ENCODE measurements at places on chromosomes 13 and 19.

DNA sequence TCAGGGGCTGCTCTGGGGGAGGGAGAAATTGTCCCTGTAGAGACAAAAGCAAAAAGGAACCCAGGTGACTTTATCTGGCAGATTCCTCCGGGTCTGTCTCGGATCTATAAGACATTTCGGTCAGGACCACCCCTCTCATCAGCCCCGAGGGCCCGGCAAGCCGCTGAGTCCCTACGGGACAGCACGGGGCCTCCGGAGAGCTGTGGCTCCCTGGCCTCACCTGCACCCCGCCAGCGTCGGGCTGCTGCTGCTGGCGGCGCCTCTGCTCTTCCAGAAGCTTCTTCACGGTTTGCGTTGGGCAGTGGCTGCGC lies 1.9 kb downstream of the NFKBID start:
- DNase-seq, result no peak

DNA sequence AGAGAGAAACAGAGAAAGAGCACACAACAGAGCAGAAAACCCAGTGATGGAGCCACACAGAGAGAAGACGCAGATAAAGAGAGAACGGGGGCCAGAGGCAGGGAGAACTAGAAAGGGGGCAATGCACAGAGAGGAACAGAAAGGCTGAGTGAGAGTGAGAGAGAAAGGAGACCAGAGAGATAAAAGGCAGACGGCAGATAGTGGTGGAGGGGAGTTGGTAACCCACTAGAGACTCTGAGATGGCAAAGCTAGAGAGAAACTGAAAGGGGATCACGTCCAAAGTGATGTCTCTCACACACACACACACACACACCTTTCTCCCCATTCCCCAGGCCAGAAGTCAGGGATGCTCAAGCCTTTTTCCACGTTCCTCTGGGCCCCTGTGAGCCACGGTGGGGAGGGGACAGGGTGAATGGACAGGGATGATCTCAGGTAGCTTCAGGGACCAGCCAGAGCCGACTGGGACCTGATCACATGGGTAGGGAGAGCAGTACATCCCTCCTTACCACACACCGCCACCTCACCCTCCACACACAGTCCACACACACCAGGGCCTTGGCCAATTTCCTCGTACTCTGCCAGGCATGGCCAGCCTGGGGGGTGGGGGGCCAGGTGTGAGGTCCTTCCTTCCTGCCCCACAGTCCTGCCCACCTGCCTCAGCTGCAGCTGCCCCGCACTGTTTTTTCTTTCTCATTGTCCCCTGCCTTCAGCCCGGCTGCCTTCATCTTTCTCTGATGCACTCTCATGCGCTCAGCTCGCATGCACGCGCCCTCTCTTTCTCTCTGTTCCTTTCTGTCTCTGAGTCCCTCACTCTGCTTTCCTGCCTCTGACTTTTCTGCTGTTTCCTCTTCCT lies 22.5 kb upstream of the POU2F2 start:
- DNase-seq, result no peak

- no peak for DNase-seq
Measured at GRCh38 chr13:75839406-75839805, 203.3 kb downstream of the LMO7 start.

GRCh38 chr19:38700350-38700901 lies 43.8 kb downstream of the CAPN12 start:
- DNase-seq, result no peak

DNA sequence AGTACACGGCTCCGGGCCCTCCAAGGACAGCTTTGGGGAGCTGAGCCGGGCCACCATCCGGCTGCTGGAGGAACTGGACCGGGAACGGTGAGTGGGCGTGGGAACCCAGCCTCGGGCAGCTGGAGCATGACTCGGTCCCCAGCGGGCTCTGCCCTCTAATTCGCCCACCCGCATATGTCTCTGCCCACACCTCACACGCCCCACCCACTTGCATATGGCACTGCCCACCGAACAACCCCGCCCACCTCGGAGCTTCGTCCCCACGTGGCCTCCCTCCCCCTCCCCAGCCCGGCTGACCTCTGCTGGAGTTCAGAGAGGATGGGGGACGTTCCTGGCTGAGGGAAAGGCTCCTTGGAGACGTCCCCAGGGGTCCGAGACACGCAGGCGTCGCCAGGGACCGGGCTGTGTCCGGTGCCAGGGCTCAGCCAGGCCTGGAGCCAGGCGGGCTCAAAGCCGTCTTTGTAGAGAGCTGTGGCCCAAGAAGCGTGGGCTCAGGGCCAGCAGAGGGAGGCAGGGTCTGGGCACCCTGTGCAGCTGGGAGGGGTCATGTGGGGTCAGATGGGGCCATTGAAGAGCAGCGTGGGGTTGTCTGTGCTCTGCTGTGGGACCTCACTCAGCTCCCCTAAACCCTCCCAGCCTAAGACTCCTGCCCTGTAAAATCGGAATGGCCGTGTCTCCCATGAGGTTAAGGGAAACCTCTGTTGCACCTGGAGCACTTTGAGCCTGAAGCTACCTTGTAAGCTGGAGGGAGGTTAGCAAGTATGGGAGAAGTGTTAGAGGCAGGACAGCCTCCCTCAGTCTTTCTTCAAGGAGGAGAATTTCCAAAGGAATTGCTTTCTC lies 3.8 kb downstream of the APC2 start:
- DNase-seq, result no peak

- DNase-seq, result no peak
Measured at GRCh38 chr19:2982983-2983350, 5.6 kb downstream of the TLE6 start.

DNA sequence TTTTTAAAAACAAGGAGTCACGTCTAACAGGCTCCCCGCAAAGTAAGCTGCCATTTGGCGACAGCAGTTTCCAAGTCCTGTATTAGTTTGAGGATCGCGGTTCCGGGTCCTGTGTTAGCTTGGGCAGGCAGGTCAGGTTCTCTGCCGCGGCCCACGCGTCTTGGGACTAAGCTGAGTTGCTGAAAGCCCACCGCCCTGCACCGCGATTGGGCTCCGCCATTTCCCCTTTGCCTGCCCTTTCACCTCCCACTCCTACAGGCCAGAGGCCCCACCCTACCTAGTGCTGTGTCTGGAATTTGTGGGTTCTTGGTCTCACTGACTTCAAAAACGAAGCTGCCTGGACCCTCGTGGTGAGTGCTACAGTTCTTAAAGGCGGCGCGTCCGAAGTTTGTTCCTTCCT lies 6.8 kb downstream of the PARP4 start:
- DNase-seq, result no peak

DNA sequence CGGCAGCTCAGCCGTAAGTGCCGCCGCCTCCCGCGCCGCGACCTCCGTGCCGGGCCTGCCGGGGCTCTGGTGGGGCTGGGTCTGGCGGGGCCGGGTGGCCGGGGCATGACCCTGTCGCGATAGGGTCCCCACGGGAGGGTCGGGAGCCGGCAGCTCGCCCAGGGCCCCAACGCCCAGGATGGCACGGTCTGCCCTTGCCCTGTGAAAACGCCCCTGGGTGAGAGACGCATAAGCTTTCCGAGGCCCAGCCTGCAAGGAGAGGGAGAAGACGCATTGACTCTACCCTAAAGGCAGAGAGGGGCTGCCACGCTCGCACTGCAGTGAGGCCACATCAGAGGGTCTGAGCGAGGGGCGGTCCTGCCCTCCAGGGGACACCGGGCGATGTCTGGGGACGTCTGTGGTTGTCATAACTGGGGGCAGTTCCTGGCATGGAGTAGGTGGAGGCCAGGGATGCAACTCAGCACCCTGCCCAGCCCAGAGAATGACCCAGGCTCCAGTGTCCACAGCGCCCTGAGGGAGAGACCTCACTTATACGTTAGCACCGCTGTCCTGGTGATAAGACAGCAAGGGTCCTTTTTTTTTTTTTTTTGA lies 539 bp downstream of the ZNF554 start:
- no peak for DNase-seq

DNA sequence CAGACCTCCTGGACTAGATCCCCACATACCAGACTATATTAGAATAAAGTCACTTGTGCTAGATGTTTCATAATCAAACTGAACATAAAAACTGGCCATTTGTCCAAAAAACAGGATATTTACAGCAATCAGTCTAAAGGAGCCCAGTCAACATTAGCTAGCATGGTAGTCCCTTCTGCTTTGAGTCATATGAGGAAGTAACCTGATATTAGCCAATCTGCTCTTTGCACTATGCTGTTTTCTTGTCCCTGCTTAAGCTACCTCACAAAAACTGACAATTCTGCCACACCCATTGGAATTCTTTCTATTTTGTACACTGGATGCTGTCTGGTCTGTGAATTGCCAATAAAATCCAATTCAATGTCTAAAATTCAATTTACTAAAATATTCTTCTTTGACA lies 1824.2 kb downstream of the OLFM4 start:
- no peak for DNase-seq

DNA sequence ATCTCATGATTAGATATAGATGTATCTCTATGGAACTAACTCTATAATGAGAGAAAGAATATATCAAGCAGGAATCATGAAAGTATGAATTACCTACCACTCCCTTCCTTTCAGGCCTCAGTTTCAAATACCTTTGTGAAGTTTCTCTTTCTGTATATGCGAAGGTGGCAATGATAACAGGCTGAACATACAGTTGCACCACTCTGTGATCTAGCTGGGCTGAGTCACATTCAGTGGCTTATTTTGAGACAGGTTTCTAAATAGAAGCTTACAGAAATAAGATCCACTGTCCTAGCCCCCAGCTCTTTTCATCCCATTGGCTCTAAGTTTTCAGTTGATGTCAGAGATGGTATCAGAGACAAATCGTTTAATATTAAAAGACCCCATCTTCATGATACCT lies 662.0 kb downstream of the SLITRK1 start:
- no peak for DNase-seq

DNA sequence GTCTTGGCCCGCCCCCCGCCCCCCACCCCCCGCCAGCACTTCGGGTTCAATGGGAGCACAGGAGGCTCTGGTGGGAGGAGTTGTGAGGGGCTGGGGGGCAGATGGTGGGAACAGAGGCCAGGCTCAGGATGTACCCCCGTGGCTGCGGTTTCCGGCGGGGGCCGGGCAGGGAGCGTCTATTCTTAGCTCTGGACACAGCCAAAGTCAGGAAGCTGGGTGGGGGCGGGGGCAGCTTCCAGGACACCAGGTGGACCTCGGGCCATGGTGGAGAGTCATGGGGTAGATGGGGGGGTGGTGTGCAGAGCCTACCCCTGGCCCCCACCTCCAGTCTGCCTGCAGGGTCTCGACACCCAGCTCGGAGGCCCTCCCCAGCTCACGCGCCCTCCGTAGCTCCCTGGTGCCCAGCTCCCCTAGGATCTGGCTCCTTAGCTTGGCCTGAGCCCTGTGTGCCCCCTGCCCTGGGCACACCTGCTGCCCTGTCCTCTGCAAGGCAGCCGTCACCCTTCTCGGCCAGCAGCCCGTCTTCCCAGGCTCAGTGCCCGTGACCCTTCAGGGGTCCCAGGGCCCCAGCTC lies 2.2 kb upstream of the TBXA2R start:
- no peak for DNase-seq

- DNase-seq, result no peak
Measured at GRCh38 chr19:46404753-46405468, 8.5 kb downstream of the CCDC8 start.

GRCh38 chr13:74115133-74115532 lies 19.1 kb downstream of the KLF12 start:
- no peak for DNase-seq

GRCh38 chr19:12913011-12913561 lies 6.0 kb downstream of the SYCE2 start:
- no peak for DNase-seq

DNA sequence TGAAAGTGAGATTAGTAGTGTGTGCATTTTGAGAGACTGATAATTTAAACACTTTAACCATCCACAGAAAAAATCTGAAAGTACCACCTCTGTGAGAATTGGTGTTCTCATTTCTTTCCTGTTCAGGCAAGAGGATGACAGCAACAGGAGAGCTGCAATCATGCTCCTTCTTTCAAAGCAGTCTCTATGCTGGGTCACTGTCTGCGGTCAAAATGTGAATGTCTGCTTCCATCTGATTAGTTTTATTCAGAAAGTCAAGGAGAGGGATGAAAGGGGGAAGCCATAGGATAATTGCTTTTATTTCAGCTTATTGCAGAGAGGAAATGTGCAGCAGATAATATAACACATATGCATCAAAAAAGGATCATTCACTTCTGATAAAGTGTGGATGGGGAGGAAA lies 314.0 kb upstream of the GPC6 start:
- DNase-seq, result no peak

DNA sequence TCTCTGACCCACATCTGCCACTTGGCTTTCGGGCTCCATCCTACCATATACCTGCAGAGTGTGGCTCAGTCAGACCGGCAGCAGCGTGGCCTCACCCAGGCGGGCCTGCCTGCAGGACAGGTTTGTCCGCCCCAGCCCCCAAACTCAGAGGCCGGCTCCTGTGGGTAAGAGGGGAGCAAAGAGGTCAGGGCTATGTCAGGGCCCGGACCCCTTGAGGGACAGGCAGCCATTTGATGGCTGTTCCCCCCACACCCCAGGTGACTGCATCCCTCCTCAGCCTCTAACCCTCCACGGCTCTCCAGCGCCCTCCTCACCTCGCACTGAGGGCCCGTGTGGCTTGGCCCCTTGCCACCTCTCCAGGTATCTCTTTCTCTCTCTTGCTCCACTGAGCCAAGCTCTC lies 12.3 kb upstream of the ZBTB32 start:
- DNase-seq, result no peak

DNA sequence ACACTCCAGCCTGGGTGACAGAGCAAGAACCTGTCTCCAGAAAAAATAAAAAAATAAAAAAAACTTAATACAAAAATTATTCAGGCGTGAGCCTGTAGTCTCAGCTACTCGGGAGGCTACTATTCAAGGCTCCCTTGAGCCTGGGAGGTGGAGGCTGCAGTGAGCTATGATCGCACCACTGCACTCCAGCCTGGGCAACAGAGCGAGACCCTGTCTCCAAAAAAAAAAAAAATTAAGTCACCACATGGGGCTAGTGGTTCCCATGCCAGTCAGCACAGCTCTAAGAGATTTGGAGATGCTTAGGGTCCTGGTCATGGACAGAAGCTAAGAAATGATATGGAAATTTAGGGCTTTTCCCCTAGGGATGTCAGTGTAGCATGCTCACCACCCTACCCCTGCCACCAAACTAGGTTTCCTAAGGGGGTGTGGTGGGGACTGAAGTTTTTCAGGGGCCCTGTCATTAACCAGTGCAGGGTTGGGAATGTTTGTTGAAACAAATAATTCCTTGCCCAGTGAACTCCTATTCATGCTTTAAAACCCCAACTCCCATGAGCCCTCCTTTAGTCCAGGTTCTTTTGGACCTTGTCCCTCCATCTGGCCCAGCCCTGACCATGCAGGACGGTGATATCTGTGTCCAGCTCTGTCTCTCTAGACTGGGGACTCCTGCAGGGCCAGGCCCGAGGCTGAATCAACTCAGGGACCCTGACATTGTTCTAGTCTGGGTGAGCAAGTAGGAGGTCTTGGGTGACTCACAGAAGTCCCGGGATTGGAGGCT lies 1.8 kb downstream of the FCHO1 start:
- DNase-seq, result no peak

- DNase-seq, result peak; percentile 85
Measured at GRCh38 chr19:18058208-18059009, 28.3 kb downstream of the IL12RB1 start.

Data from activated naive CD4-positive, alpha-beta T cell treated with anti-CD3 and anti-CD28 coated beads, Interleukin-2, amount 50 U/mL, for 72 hours (primary cell).